ENCODE measurements at places on chromosomes 12 and 14.

DNA sequence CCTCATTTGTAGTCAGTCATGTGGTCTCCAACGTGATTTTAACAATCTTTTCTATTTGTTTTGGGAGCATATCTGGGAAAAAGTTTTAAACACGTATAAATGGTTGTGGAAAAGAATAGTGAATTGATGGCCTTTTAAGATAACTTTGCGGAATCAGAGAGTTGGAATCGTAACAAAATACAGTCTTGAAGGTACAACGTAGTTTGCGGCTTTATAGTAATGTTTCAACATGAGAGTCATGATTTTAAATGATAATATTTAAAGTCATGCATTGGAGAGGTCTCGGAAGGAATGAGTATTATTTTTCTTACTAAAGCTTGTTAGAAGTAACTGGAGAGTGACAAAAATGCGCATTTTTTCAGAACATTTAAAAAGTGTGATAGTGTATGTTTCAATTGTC, 1.6 kb downstream of the AEBP2 start:
- DNase-seq, result no peak

DNA sequence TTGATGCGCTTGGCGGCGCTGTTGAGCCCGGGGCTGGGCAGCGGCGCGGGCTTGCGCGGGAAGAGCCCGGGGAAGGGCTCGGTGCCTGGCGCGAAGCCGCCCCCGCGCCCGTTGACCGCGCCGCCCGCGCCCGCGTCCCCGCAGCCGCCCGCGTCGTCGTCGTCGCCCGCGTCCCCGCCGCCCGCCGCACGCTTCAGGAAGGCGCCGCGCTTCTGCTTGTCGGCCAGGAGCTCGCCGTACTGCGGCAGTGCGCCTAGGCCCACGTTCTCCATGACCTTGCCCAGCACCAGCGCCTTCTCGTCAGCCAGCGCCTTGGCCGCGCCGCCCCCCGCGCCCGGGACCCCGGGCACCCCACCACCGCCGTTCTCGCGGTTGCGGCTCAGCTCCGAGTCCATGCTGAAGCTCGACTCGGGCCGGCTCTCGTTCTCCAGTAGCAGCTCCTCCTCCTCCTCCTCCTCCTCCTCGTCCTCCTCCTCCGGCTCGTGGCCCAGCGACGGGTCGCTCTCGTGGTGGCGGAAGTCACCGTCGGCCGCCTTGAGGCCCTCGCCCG, 97.2 kb downstream of the BCL11B start:
- DNase-seq, result no peak

- no peak for DNase-seq
Measured at GRCh38 chr12:82663893-82664292, 22.8 kb upstream of the TMTC2 start.

DNA sequence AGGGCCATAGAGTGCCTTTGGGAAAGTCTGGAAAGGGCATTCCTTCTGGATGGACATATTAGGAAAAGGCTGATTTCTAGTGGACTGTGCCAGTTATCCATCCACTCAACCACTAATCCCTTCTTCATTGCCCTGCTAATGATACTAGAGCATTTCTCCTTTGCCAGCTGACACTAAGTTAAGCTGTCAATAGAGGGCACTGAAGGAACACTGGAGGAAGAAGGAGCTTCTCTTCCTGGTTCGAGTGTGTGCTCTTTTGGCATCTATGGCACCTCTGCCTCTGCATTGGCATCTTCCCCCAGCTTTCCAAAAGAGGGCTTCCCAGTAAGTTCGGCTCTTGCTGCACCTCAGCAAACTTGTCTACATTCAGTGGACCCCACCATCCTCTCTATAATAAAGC, 165.4 kb downstream of the DERA start:
- DNase-seq, result no peak

GRCh38 chr12:56114084-56114483, 2.3 kb upstream of the RPL41 start:
- DNase-seq, result no peak
